CD8-positive, alpha-beta memory T cell (primary cell): ENCODE measurements at places on chromosomes 3 and 15. TPM values are rescaled to one million over a fixed set of nuclear protein-coding genes. Genes with fewer than 3 reads are reported as not detected.

DNA sequence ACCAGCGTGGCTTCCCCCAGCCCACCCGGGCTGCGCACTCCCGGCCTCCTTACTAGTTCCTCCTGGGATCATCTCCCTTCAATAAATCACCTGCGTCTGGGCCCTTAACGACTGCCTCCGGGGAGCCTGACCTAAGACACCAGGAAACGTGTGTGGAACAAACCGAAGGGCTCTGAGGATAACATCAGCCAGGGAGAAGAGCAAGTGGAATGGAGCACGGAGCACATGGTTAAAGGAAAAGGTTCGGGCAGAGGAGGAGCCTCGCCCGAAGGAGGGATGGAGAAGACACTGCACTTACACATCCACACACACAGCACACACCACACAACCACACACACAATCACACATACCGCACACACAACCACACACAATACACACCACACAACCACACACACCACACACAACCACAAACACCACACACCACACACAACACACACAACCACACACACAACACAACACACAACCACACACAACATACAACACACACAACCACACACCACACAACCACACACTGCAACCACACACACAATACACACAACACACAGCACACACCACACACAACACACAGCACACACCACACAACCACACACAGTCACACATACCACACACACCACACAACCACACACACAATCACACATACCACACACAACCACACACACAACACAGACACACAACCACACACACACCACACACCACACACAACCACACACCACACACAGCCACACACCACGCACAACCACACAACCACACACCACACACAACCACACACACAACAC, 24.7 kb downstream of the CPN2 start:
- DNase-seq, result no peak

DNA sequence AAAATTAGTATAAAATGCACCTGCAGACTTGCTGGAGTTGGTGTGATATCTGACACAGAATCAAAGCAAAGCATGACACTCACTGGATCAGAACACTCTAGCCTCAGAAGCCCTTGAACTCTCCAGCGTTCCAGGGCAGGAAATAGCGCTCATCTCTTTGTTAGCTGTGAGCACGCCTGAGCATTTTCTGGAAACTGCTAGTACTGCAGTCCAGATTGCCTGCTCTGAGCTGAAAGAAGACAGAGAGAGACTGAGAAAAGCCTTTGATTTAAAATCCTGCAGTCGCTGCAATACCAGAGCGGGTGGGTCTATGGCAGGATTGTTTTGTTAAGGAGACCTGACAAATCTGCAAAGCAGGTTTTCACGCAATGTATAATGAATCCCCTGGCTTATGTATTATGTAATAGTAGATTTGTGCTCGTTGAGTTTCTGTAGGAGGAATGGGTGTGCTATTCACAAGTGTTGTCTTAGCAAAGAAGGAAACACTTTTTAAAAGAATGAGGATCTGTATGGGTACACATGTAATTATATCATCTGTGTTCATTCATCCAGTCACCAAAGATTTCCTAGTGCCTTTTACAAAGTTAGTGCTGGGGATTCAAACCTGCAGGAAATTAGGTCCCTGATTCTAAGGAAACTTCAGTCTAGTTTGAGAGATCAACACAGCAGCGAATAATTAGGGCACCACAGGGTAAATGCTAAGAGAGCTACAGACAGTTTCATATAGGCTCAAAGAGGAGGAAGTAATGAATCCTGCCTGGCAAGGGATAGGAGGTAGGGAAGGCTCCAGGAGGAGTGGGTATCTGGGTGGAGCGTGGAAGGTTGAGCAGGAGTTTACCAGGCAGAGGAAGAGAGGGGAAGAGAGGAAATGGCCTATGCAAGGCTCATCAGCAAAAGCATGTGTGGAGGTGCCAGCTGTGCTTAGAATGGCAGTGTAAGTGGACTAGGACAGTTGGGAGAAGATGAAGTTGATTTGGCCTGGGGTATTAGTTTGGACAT, 26.1 kb upstream of the MGLL start:
- no peak for DNase-seq

GRCh38 chr3:193943200-193943599, 192.7 kb upstream of the HES1 start:
- no peak for DNase-seq

- DNase-seq, result no peak
These were observed 148.3 kb upstream of the ARHGEF26 start for GRCh38 chr3:153972862-153973261.

GRCh38 chr3:69292185-69292584, 93.7 kb downstream of the FRMD4B start:
- DNase-seq, result no peak

DNA sequence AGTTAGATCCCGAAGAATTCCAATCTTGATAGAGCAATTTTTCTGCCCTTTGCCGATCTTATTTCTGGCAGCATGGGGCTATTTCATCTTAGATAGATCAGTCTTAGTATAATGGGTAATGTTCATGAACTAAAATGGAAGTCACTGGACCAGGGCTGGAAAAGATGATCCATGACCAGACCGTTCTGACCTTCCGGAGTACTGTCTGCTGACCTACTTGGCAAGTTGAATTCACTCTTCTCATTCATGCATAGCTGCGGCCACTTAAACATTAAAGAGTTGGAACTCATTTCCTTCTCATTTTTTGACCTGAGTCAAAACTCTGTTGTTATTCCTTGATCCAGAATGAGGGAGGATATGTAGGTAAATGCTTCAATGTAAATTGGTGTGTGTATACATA, 32.5 kb downstream of the GMNC start:
- DNase-seq, result no peak

DNA sequence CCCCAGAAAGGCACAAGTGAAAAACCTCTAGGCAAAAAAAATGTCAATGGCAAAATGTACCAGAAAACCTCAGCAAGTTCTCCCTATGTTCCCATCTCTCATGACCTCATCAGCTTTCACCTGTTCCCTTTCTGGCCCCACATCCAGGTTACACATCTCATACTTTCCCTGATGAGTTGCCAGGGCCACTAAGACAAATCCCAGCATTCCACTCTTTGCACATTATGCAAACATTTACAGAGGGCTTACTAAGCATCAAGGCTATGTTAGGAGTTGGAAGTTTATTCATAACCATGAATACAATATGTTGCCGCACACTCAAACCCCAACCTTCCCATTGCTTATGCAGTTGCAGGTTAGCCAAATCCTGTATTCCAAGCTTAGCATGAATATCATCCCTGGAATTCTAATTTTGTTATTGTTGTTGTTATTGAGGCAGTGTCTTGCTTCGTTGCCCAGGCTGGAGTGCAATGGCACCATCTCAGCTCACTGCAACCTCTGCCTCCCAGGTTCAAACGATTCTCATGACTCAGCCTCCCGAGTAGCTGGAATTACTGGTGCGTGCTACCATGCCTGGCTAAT, 129.3 kb upstream of the UBE2E2 start:
- DNase-seq, result no peak

The CADPS gene
- not detected for total RNA-seq

The AGBL1 gene
- not detected for total RNA-seq

The MYO5C gene
- total RNA-seq, result 0.33 TPM

The IL17RE gene
- total RNA-seq, result 1.2 TPM
